ENCODE measurements at places on chromosomes 2 and 18.

- H3K27ac ChIP-seq = no peak overlapping the region
- no peak for DNase-seq
- H3K4me1 ChIP-seq = no peaks in the 10 kb centered on the region
- H3K27me3 ChIP-seq = no peaks in the 10 kb centered on the region
- no peaks in the 10 kb centered on the region for H3K36me3 ChIP-seq
Measured at GRCh38 chr2:217171874-217172273, 312.0 kb upstream of the TNP1 start.

DNA sequence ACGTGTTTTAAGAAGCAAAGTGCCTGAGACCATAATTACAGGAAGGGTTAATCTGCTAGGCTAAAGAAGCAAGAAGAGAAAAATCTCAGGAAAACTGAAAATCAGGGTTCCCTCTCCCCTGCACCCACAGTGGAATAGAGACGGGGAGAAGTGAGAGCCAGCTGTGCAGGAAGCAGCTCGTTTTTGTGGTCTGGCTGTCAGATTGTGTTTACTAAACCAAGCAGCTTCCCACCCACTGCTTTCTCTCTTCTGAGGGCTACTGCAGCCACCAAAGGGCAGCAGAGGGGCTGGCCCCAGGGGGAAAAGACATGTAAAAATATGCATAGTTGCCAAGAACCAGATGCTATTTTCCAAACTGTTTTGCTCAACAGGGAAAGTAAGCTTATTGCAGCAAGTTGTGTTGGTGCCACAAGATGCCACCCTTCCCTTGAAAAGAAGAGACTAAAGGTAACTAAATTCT lies 72.6 kb upstream of the THUMPD2 start:
- no peaks in the 10 kb centered on the region for H3K4me1 ChIP-seq
- no peak overlapping the region for H3K27ac ChIP-seq
- no peak for DNase-seq
- H3K27me3 ChIP-seq = no peaks in the 10 kb centered on the region
- no peaks in the 10 kb centered on the region for H3K36me3 ChIP-seq

DNA sequence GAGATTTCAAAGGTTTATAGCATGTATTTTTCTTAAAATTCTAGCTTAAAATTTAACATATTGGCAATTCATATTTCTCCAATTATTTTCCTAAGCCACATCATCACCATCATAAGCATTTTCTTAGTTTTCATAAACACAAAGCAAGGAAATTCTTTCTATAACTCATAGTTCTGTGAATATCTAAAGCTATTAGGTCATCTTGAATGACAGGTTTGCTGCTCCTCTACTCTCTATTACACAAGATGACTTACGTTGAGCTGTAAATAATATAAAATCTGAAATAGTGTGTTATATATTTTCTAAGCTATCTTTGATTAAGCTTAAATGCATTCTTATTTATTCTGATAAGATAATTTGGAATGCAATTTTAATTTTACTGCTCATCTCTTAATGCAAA lies 984.6 kb upstream of the CNTNAP5 start:
- DNase-seq = no peak
- H3K27me3 ChIP-seq = no peaks in the 10 kb centered on the region
- no peaks in the 10 kb centered on the region for H3K36me3 ChIP-seq

DNA sequence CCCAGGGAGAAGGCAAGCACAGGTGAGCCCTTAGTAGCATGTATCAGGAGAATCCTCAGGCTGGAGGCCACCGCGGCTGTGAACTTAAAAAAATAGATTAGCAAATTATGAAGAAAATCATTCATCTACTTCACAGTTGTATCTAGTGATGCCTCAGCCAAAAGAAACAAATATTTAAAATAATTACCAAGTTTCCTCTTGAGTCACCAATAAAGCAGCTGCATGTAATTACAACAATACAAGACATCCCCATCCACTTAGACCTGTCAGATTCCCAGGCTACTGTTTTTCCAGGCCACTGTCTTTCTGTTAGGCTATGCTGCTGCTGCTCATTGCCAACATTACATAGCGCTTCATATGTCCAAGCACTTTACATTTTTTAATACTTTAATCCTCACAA lies 54.6 kb upstream of the PHLPP1 start:
- no peak overlapping the region for H3K4me3 ChIP-seq
- no peaks in the 10 kb centered on the region for H3K36me3 ChIP-seq
- no peaks in the 10 kb centered on the region for H3K4me1 ChIP-seq

DNA sequence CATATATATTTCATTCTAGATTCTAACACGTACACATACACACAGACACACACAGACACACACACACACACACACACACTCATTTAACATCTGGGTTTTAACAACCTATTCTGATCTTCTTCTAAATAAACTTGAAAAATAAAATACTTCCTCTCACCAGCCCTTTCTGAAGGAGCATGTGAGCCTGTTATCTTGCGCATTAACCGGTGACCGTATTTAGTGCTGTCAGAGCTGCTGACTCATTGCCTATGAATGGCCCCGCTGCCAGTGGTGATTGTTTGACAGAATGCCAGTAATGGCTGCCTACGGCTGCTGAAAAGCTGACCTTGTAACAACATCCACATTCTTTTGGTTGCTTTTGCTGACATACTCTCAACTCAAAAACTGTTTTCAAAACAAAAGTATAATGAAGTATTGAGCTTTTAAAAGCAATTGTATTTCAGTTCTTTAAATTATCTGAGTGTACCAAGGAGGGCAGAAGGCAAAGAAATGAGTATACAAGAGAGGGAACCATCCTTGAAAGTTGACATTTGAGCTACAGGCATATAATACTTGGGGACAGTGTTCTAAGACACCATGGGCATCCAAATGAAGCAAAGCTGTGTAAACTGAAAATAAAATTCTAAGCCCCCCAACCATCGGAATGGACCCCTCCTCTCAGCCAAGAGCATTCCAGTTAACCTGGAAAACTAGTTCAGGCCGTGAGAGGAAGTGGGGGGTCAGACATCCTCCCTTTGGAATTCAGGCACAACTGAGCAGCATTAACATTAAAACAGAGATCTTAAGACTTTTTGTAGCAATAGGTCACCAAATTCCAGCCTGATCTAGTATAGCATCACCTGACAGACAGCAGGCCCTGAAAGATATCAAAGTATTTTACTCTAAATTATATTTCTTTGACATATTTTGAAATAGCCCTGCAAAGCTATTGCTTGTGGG lies 50.2 kb upstream of the DTNA start:
- DNase-seq = peak; percentile 23
- H3K36me3 ChIP-seq = no peaks in the 10 kb centered on the region
- H3K4me3 ChIP-seq = no peak overlapping the region
- no peaks in the 10 kb centered on the region for H3K27me3 ChIP-seq

GRCh38 chr2:159193791-159194190 lies 92.7 kb downstream of the WDSUB1 start:
- no peaks in the 10 kb centered on the region for H3K36me3 ChIP-seq
- H3K4me3 ChIP-seq = no peak overlapping the region
- no peak for DNase-seq
- no peaks in the 10 kb centered on the region for H3K4me1 ChIP-seq

DNA sequence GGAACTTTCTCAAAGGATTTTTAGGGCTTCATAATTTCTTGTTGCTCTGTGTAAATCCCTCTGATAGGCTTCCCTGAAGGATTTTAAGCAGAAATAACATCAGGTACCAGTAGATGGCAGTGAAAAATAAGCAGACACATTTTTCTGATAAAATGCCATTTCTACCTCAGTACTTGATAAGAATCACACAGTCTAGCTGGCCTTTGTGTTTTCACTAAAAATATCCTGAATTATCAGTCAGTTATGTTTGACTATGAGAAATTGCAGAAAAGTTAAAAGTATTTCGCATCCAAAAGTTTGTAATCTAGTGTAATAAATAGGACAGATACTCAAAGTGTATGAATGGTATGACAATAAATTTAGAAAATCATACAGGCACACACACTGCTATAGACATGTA lies 68.7 kb downstream of the DNAJC10 start:
- H3K4me1 ChIP-seq = no peaks in the 10 kb centered on the region
- H3K4me3 ChIP-seq = no peak overlapping the region
- no peaks in the 10 kb centered on the region for H3K27me3 ChIP-seq
- H3K36me3 ChIP-seq = no peaks in the 10 kb centered on the region
- no peak for DNase-seq

- no peak for DNase-seq
- H3K4me3 ChIP-seq = no peak overlapping the region
- peaks cover 12% of the 10 kb centered on the region for H3K4me1 ChIP-seq
Measured at GRCh38 chr2:42934580-42935186, 142.3 kb upstream of the HAAO start.

- DNase-seq = no peak
- no peaks in the 10 kb centered on the region for H3K4me1 ChIP-seq
- no peak overlapping the region for H3K4me3 ChIP-seq
- H3K27ac ChIP-seq = no peak overlapping the region
- H3K36me3 ChIP-seq = no peaks in the 10 kb centered on the region
Measured at GRCh38 chr2:145230546-145230945, 710.6 kb upstream of the ZEB2 start.

DNA sequence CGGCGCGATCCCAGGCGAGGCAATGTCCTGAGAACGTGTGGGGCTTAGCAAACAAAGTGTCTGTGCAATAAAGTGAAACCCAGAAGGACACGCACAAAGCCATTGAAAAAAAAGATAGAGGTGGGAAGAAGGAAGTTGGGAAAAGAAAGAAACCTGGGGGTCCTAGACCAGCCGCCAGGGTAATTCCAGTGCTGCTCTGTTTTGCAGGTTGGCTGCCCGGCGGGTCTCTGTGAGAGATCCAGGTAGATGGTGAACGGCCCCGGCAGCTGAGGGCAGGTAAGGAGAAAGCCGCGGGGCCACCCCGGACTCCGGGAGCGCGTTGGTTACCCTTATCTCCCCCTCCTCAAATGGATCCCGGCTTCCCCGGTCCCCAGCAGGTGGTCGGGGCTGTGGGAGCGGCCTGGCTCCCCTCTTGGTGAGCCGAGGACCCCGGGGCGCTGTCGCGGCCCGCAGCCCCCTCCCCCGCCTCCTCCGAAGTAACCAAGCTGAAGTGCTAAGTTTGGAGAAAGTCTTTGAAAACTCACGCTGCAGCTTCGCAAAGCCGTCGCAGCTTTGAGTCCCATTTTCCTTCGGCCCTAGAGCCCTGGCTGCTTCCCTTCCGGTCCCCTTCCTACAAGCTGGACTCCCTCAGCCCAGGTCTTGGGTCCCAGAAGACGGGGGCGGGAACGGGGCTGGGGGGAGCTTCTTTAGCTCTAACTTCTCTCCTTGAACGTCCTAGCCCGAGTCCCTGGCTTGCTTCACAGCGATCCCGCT lies 588 bp downstream of the OTX1 start:
- H3K27ac ChIP-seq = peak overlapping the region; percentile 89
- H3K36me3 ChIP-seq = peaks cover 3% of the 10 kb centered on the region

DNA sequence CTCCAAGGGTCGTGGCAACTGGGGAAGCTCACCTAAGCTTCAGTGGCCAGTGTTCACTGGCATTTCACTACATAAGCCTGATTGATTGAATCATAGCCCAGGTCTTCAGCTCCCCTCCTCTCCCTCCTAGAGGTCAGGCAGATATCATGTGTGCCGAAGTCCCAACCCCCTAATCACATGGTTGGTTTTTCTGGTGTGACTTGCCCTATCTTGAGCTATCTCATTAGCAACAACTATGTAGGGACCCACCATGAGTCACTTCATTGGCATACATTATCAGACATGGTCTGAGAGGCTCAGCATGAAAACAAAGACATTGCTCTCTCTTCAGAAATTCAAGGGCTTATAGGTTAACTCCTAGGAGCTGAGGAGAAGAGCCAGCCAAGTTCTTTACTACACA lies 76.8 kb downstream of the LYPD1 start:
- H3K27me3 ChIP-seq = no peaks in the 10 kb centered on the region
- no peaks in the 10 kb centered on the region for H3K36me3 ChIP-seq
- H3K4me3 ChIP-seq = no peak overlapping the region

- no peak overlapping the region for H3K4me3 ChIP-seq
- no peak overlapping the region for H3K27ac ChIP-seq
- H3K27me3 ChIP-seq = no peaks in the 10 kb centered on the region
Measured at GRCh38 chr2:43139996-43140621, 86.3 kb downstream of the ZFP36L2 start.

DNA sequence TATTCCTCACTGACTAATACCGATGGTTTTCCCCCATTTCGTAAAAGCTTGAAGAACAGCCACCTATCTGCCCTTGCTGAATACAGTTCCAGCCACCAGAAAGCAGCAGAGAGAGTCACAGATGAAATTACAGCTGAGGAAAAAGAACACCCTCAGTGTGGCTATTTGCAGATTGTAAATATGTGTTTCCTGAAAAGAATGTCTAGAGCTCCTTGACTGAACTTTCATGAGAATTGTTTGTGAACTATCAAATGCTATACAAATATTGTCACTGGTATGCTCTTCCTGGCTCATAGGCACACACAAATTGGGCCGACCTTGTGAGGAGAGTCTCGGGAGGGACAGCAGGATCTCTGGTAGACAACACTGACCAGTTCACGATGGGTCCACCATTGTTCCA lies 58.1 kb upstream of the TTC39C start:
- no peak overlapping the region for H3K27ac ChIP-seq
- no peak overlapping the region for H3K4me3 ChIP-seq
- H3K4me1 ChIP-seq = no peaks in the 10 kb centered on the region
- no peak for DNase-seq
- H3K36me3 ChIP-seq = no peaks in the 10 kb centered on the region
- H3K27me3 ChIP-seq = no peaks in the 10 kb centered on the region

DNA sequence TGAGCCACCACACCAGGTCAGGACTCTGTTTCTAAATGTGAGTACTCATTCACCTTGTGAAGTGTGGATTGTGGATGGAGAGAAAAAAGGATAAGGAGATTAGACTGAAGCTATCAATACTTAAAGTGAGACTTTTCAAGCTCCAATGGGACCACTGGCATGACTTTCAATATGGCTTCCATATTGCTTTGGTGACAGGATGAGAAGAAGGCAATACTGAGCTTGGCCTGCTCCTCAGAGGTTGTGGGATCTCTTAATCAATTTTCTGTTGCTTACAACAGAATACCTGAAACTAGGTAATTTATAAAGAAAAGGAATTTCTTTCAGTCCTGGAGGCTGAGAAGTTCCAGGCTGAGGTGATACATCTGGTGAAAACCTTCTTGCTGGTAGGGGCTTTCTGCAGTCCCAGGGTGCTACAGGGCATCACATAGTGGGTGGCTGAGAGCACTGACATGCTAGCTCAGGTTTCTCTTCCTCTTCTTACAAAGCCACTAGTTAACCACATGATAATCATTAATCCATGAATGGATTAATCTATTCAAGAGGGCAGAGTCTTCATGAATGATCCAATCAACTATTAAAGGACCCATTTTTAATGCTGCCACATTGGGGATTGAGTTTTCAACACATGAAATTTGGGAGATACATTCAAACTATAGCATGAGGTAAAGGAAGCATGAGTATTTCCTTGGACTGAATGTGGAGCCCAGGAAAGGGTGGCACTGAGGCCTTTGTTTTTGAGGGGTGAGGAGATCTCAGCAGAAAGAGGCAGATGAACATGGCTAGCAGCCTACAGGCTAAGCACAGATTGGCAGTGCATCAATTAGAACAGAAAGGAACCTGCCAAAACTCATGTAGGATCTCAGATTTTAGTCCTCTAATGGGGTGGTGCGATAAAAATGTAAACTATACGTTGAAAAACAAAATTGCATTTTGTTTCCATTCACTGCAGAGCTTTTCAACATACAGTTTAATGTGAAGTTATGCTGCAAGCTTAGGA lies 274.5 kb downstream of the PIK3C3 start:
- DNase-seq = no peak
- H3K4me3 ChIP-seq = no peak overlapping the region
- H3K4me1 ChIP-seq = peaks cover 12% of the 10 kb centered on the region
- no peaks in the 10 kb centered on the region for H3K36me3 ChIP-seq

All from Caco-2 (cell line).